ENCODE measurements at places on chromosomes 2 and 18. TPM values are rescaled to one million over a fixed set of nuclear protein-coding genes. Genes with fewer than 3 reads are reported as not detected.
A peak's percentile ranks its signal among the peaks of the same experiment; 100 is the strongest.

DNA sequence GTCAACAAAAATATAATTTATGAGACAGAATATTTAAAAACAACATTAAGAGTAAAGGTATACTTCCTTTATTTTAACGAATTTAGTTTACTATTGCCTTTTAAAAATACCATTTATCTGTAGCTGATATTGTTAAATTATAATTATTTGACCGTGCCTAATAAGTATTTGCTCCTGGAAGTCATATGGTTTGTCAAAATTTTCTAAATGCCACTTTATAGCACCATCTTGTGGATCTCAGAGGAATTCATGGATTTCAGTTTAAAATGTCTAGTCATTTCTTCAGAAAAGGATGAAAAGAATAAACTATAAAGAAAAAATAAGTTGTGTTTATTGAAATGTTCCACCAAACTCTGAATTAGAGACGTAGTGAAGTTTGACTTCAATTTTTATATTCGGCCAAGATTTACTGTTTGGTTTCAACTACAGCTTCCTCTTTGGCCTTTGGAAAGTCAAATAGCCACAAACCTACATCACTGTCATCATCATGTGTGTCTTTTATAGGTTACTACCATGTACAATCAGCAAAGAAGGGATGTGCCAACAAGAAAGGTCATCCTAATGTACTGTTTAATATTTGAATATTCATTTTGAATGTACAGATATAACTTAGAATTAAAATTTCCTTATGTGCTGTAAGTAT is 10.3 kb upstream of the FTCDNL1 start:
- no peaks in the 10 kb centered on the region for H3K36me3 ChIP-seq
- no peak for DNase-seq
- H3K4me3 ChIP-seq: no peak overlapping the region
- H3K27ac ChIP-seq: no peak overlapping the region
- H3K27me3 ChIP-seq: no peaks in the 10 kb centered on the region

DNA sequence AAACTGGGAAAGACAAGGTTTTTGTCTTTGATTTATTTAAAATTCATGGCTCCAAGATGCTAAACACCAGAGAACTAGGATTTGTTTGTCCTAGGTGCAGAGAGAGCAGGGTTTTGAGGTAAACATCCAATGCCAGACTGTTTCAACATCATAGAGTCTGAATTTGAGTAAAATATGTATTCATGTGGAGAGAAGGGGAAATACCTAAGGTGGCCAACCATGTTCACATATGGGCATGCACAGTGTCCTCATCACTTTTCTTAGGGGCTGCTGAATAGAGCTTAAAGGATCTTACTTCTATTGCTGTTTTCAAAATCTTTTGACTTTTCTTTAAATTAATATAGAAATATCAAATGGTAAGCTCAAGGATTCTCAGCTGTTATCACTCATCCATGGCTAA is 287.0 kb upstream of the CCDC68 start:
- no peaks in the 10 kb centered on the region for H3K4me1 ChIP-seq
- no peak overlapping the region for H3K27ac ChIP-seq
- no peak for DNase-seq
- no peaks in the 10 kb centered on the region for H3K36me3 ChIP-seq

- H3K4me1 ChIP-seq: peaks cover 29% of the 10 kb centered on the region
- peak overlapping the region; percentile 69 for H3K27ac ChIP-seq
- H3K4me3 ChIP-seq: no peak overlapping the region
Observed at GRCh38 chr2:11022591-11023273, 111.0 kb downstream of the KCNF1 start.

DNA sequence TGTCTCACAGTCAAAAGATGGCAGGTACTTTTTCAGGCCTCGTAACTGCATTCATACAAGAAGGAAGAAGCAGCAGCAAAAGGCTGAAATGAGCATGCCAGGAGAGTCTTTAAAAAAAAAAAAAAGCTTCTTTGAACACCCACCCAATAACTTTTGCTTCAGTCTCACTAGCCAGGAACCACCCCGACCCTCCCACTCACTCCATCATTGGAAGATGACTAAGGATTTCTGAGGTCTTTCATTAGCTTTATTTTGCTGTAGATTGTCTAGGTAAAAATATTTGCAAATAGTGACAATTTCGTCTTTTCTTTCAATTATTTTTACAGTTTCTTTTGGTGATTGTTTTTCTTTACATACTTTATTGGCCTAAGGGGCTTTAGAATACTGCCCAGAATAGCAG is 37.9 kb downstream of the RBBP8 start:
- H3K27ac ChIP-seq: no peak overlapping the region
- no peak for DNase-seq

GRCh38 chr2:121286506-121286905 is 1.5 kb upstream of the TFCP2L1 start:
- peaks cover 14% of the 10 kb centered on the region for H3K4me1 ChIP-seq
- H3K36me3 ChIP-seq: no peaks in the 10 kb centered on the region
- no peaks in the 10 kb centered on the region for H3K27me3 ChIP-seq
- DNase-seq: no peak
- no peak overlapping the region for H3K27ac ChIP-seq
- no peak overlapping the region for H3K4me3 ChIP-seq

DNA sequence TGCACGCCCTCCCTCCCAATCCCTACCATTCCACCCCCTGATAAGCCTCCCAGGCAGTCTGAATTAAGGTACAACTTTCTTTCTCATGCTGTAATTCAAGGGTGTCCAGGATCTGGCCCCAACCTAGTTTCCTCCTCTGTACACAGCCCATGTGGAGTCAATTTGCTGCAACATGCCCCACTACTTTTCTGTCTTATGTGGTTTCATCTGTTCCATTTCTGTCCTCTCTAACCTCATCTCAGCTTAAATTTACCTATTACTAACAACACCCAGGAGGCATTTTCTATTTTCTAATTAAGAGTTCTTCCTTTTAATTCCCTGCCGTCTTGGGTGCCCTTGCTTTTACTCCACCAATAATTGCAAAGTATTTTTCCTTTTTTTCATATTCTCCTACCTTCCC is 10.0 kb downstream of the PPP4R1 start:
- no peak overlapping the region for H3K27ac ChIP-seq
- no peaks in the 10 kb centered on the region for H3K27me3 ChIP-seq
- H3K4me3 ChIP-seq: no peak overlapping the region
- H3K36me3 ChIP-seq: peaks cover 73% of the 10 kb centered on the region
- DNase-seq: no peak
- peaks cover 13% of the 10 kb centered on the region for H3K4me1 ChIP-seq

GRCh38 chr2:43819491-43820163 is 19.0 kb downstream of the ABCG5 start:
- H3K4me3 ChIP-seq: no peak overlapping the region
- no peak for DNase-seq
- no peaks in the 10 kb centered on the region for H3K4me1 ChIP-seq
- H3K36me3 ChIP-seq: no peaks in the 10 kb centered on the region
- peaks cover 48% of the 10 kb centered on the region for H3K27me3 ChIP-seq
- no peak overlapping the region for H3K27ac ChIP-seq

- H3K27ac ChIP-seq: no peak overlapping the region
- no peaks in the 10 kb centered on the region for H3K27me3 ChIP-seq
- no peak for DNase-seq
- H3K4me3 ChIP-seq: no peak overlapping the region
- no peaks in the 10 kb centered on the region for H3K36me3 ChIP-seq
Observed at GRCh38 chr2:232211743-232212686, 166.5 kb upstream of the ALPP start.

DNA sequence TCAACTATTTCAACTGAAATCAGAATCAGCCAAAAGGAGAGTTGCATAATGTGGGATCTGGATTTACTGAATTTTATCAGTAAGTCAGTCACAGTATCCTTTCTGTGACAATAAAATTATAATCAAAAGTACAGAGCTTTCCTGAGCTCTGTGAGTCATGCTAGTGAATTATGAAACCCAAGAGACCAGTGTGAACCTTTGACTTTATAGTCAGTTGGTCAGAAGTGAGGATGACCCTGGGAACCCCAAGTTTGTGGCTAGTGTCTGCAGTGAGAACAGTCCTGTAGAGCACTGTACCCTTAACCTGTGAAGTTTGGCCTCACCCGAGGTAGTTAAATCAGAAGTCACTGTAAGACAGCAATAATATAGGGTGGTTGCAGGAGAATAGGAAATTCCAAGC is 381.7 kb downstream of the CDH19 start:
- peaks cover 11% of the 10 kb centered on the region for H3K4me1 ChIP-seq
- no peaks in the 10 kb centered on the region for H3K36me3 ChIP-seq
- peak overlapping the region; percentile 70 for H3K27ac ChIP-seq
- no peak overlapping the region for H3K4me3 ChIP-seq
- no peaks in the 10 kb centered on the region for H3K27me3 ChIP-seq
- DNase-seq: no peak

Gene ACADL
- 0.24 TPM for total RNA-seq

Gene TXNDC2
- total RNA-seq: 0.11 TPM

Gene CD207
- not detected for total RNA-seq

Gene IL36G
- total RNA-seq: not detected

Gene MFSD2B
- total RNA-seq: 1.1 TPM

All from PC-9 (cell line).